Peyer's patch (tissue), 4 donors: ENCODE measurements at places on chromosomes 7 and 10. TPM values are rescaled to one million over a fixed set of nuclear protein-coding genes. Genes with fewer than 3 reads are reported as not detected.

The DNAJC30 gene
- total RNA-seq: 1.7 TPM

The ZNF438 gene
- 8.3 TPM for total RNA-seq

The PDE1C gene
- 15.7 TPM for total RNA-seq

The MMD2 gene
- total RNA-seq: not detected

The FEZF1 gene
- not detected for total RNA-seq

The CRYGN gene
- not detected for total RNA-seq

The CYP2C8 gene
- total RNA-seq: not detected

The INMT gene
- total RNA-seq: 24.8 TPM

The PON1 gene
- not detected for total RNA-seq

The RADIL gene
- total RNA-seq: 1.1 TPM

The MLXIPL gene
- total RNA-seq: 465 TPM

The PSD gene
- total RNA-seq: 14.3 TPM

The PAX2 gene
- not detected for total RNA-seq

The HIPK2 gene
- 40.3 TPM for total RNA-seq

The TMEM140 gene
- total RNA-seq: 33.4 TPM

The EVX1 gene
- total RNA-seq: not detected

The TLL2 gene
- total RNA-seq: 0.27 TPM

The EBLN1 gene
- total RNA-seq: not detected

The CLDN3 gene
- 795 TPM for total RNA-seq

The CLRN3 gene
- total RNA-seq: 215 TPM

The HTR7 gene
- 0.94 TPM for total RNA-seq

The TDRD1 gene
- total RNA-seq: not detected

The PIP gene
- not detected for total RNA-seq

The FAM221A gene
- 5.8 TPM for total RNA-seq

The BTBD16 gene
- not detected for total RNA-seq

The BAMBI gene
- 2.5 TPM for total RNA-seq

The PAX4 gene
- 0.53 TPM for total RNA-seq

The CALN1 gene
- not detected for total RNA-seq

The MTERF1 gene
- 17.3 TPM for total RNA-seq
